HFFc6 (cell line): ENCODE measurements at places on chromosomes 13 and 19. TPM values are rescaled to one million over a fixed set of nuclear protein-coding genes. Genes with fewer than 3 reads are reported as not detected.

GRCh38 chr13:87131611-87132010, 539.6 kb upstream of the SLITRK5 start:
- DNase-seq: no peak

GRCh38 chr13:43294412-43294811, 271.0 kb downstream of the DNAJC15 start:
- DNase-seq: no peak

GNG7 gene
- 0.09 to 0.39 TPM (median 0.10 TPM) in 3 replicates for total RNA-seq

GRCh38 chr19:7674010-7675005, 2.6 kb upstream of the MCEMP1 start:
- peak; percentile 41 for DNase-seq

DNA sequence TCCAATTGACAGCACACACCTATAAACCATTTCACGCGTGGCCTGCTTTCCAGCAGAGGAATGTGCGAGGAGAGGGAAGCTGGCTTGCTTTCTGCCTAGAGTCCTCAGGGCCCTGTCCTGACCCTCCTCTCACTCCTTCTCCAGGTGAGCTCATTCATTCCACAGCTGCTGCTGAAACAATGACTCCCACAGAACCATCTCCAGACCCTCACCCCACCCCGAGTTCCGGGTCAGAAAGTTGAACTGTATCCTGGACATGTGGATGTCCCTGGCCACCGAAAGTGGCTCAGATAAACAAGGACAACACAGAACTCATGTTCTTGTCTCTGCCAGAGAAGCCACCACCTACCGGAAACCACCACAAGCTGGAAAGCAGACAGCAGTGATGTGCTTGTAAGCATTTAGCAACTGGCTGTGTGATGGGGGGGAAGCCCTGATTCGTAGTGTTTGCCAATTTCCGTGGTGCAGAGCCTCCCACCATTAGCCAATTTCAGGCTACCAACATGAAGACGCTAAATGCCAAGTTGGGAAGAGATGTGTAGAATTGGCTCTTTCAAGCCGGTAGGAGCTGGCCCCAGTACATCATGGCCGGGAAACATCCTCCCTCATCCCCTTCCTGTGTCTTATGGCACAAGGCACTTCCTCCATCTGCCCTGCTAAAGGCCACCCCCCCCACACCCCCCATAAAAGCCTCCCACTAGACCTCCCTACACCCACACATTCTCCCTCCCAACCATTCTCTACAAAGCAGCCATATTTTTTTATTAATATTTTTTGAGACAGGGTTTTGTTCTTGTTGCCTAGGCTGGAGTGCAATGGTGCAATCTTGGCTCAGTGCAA, 5.0 kb downstream of the SYCE2 start:
- DNase-seq: no peak

GRCh38 chr19:3879656-3880055, 829 bp upstream of the ATCAY start:
- DNase-seq: no peak

ZNF98 gene
- total RNA-seq: not detected in 3 replicates

DNA sequence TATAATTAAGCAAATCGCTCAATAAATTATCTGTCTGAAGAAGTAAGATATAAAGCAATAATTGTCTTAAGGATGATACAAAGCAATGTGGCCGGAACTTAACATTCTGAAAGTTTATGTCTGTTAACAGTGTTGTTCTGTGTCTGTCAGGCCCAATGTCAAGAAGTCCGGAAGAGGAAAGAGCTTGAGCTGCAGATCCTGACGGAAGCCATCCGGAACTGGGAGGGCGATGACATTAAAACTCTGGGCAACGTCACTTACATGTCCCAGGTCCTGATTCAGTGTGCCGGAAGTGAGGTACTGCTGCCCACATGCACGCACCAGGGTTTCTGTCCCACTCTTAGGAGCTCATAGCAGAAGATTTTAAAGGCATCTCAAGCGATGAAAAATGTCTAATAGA, 45.1 kb upstream of the TEX29 start:
- DNase-seq: no peak

GJA3 gene
- 0.07 to 0.09 TPM (median 0.08 TPM) in 3 replicates for total RNA-seq

GRCh38 chr13:100738176-100738855, 63.7 kb upstream of the TMTC4 start:
- no peak for DNase-seq

DNA sequence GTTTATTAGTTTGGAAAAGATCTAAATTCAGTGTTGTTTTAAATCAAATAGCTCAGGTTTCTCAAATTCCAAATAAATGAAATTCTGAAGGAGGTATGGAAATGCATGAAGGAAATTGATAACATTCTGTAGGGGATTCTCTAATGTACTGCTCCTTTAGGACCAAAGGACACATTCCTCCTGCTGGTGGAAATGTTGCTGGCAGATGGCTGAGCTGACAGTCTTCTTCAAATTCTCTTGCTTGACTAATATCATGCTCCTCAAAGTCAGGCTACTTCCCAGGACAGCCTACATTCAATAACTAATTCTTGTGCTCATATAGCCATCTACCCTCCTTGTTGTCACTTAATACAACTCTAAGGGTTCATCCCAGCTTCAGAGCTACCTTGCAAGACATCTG, 1118.5 kb downstream of the PCDH9 start:
- no peak for DNase-seq

PEAK3 gene
- 0.11 to 0.43 TPM (median 0.15 TPM) in 3 replicates for total RNA-seq

DNA sequence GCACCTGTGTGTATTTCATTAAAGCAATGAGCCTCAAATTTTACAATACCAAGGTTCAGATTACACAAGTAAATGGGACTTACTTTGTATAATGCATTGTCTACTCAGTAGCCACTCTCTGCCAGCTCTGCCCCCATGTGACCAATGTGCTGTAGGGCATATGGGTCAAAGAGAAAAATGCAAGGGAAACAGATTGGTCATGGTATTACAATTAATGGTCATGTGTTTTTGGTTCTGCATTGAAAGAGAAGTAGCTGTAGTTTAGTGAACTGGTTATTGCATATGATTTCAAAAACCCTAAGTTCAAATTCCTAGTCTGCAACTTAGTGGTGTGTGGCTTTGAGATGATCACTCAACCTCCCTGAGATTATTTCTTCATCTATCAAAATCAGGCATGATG, 545.4 kb downstream of the SUCLA2 start:
- DNase-seq: peak; percentile 21

DNA sequence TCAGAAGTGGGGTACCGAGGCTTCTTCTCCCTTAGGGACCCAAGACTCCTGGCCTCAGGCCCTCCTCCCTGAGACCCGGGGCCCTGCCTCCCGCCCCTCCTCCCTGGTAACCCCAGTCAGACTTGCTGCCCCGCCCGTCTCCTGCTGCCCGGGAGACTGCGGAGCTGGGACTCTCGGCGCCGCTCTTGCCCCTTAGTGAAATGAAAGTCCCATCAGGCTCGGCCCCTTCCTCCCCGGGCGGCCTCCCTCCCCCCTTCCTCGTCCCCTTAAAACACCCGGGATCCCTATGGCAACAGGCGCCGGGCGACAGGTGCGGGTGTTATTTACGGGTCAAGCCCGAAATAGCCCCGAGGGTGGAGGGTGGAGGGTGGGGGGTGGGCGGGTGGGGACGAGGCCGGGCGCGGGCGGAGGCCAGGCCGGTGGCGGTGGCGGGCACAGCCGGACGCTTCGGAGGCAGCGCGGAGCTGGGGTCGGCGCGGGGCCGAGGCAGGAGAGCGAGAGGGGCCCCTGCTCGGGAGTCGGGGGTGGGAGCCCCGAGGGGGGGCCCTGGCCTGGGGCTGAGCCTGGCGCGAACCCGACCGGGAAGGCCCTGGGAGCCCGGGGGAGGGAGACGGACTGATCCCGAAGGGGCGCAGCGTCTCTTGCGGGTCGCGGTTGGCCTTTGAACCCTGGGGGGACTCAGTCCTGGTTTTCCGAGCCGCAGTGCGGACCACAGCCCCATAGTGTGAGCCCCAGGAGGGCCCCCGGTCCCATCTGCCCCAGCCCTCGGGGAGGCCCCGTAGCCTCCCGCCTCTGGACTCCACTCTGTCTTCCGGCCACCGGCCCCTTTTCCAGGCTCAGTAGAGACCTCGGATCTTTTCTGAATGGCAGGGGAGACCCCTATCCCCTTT, at the start of gene CACNG6:
Gene CACNG6 (plus strand): TSS at position 414 of the 890 bp plus-strand sequence. CDS start 1,241 bp downstream, outside the sequence.
- no peak for DNase-seq

DNA sequence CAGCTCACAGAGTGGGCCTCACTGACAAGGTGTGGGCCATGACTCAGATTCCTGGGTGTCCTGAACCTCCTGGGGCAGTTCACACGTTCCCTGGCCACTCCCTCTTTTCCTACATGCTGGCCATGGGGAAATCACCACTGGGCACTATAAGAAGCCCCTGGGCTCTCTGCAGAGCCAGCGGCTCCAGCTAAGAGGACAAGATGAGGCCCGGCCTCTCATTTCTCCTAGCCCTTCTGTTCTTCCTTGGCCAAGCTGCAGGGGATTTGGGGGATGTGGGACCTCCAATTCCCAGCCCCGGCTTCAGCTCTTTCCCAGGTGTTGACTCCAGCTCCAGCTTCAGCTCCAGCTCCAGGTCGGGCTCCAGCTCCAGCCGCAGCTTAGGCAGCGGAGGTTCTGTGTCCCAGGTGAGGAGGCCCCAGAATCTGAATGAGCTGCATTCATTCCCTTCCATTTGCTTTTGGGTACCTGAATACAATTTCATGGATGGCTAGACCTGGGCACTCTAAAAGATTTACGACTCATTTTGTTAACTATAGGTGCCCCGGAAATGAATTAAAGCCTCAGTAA, at the start of gene OLFM4:
Gene OLFM4 (plus strand): TSS at position 177 of the 567 bp plus-strand sequence. CDS start 24 bp downstream, at position 201.
- no peak for DNase-seq

- no peak for DNase-seq
These were observed 129.1 kb upstream of the HTR2A start for GRCh38 chr13:47025791-47026447.

GRCh38 chr19:46447824-46448223, 19.1 kb upstream of the PNMA8C start:
- no peak for DNase-seq

DNA sequence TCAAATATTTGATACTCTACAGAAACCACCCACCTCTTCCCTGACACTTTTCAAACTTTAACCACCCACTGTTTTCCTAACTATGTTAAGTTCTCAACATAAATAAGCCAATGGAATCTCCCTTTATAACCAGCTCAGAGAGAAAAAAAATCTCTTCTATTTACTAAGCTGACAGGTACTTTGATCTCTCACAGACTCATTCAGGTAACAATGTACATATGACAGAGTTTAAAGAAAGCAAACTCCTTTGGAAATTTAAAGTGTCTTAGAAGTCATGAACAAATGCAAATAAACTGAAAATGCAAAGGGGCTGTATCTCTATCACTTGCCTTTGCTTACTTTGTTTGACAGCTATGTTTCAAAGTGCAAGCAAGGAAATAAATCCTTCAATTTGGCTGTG, 109.3 kb downstream of the KLF12 start:
- no peak for DNase-seq

DNA sequence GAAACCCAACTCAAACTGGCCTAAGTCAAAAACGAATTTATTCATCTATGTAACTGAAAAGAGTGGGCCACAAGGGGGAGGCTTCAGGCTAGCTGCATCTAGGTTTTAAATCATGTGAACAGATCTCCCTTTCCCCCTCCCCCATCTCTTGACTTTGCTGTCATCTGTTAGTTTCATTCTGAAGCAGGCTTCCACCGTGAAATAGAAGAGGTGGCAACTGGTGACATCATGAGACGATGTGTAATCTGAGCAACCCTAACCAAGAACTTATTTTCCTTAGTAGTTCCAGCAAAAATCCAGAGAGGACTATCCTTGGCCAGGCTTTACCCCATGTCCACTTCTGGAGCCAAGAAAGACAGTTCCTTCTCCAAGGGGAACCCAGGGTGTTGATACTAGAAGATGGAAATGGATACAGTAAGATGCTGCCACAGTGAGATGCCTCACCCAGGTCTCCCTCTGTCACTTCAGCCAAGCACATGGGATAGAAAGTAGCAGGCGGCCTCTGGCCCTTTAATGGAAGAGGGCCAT, 9.4 kb downstream of the SAMD4B start:
- peak; percentile 21 for DNase-seq

DNA sequence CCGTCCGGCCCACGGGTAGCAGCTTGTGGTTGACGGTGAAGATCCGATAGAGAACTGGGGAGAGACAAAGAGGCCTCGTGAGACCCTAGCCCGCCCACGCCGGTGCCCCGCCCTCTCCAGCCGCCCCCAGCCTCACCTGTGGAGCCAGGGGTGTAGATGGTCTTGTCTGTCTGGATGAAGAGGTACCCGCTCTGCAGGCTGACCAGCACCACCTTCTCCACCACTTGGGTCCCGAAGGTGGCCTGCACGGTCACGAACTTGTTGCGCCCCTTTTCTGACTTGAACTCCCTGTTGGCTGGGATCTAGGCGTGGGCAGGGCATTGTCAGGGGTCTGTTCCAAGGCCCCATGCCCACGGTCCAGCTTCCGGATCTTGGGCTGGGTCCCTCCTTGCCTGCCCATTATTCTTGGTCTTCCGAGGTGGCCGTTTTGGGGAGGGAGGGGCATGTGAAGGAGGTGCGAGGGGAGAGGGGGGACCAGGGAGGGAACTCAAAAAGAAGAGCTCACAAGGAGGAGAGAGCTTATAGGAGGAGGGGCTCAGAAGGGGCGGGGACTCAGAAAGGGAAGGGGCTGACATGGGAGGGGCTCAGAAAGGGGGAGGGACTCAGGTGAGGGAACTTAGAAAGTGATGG, 2.2 kb downstream of the C3 start:
- no peak for DNase-seq

DNA sequence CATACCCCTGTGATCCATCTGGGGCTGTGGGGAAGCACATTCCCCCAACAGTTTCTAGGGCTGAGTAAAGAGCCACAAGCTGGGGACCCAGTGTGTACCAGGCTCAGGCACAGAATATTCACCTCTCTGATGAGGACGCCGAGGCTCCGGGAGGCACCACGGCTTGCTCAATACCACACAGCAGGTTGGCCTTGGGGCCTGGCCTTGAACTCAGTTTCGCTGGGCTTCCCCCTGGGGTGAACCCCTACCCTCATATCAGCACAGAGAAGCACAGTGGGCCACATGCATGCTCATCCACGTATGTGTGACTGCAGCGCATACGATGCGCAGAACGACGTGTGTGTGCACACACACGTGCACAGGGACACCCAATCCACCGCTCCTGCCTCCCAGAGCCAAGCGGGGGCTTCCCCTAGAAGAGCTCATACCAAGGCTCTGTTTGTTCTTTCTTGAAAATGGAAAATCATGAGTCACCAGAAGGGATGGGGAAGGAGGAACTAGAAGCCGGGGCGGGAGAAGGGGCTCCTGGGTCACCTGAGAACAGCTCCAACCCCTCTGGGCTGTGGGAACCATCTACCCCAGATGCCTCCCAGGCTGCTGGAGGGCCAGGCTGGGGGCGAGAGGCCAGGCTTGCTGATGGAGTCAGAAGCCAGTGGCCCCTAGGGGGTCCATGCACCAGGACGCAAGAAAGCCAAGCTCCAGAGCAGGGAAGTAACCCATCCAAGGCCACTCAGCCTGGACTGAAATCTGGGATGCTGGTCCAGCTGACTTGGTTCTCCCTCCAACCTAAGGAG, 4.9 kb upstream of the PDE4C start:
- DNase-seq: no peak
